ENCODE measurements at places on chromosomes 12 and 14. TPM values are rescaled to one million over a fixed set of nuclear protein-coding genes. Genes with fewer than 3 reads are reported as not detected.
A peak's percentile ranks its signal among the peaks of the same experiment; 100 is the strongest.

- DNase-seq: no peak
Measured at GRCh38 chr14:71472356-71473340, 459.6 kb upstream of the RGS6 start.

The MYH6 gene
- total RNA-seq: not detected

The RD3L gene
- not detected for total RNA-seq

- DNase-seq: no peak
Measured at GRCh38 chr14:90996967-90997366, 63.5 kb downstream of the RPS6KA5 start.

GRCh38 chr14:90263748-90264449 lies 7.5 kb downstream of the PSMC1 start:
- no peak for DNase-seq

The KRT86 gene
- 1.6 TPM for total RNA-seq

The PLBD1 gene
- total RNA-seq: not detected

The ZNF740 gene
- total RNA-seq: 3.0 TPM

DNA sequence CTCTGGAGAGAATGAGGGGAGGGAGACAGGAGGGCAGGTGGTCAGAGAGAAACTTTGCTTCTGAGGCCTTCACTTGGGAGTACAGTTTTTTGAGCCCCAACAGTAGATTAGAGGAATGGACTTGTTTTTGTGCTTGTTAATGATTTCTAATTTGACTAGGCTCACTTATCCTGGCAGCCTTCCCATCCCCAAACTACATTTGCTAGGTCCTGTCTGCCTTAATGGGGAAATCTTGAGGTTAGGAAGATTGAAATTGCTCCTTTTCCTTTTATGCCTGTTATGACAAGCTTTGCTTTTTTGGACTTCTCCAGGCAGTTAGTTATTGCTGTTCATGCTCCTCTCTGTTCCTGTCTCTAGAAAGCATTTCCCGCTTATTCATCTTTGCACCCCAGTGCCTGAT lies 37.7 kb downstream of the SYNE2 start:
- no peak for DNase-seq

The TSHR gene
- not detected for total RNA-seq

DNA sequence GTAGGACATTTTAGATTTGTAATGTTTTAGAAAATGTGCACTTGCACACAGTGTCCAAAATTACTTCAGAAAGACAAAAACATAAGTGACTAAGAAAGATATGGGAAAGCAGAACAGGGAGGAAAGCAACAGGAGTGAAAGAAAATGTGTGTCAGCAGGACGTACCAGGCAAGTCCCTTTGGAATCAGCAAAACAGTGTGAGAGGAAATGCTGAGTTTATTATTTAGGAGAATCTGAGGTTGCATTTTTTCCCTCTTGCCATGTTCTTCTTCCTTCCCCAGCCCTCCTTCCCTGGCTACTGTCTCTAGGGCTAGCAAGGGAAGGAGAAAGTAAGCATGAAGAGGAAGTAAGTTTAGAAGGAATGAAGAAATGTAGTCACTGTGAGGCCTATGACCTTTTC lies 67.7 kb upstream of the CD163 start:
- no peak for DNase-seq

- no peak for DNase-seq
Measured at GRCh38 chr12:13724136-13724535, 257.3 kb downstream of the GRIN2B start.

DNA sequence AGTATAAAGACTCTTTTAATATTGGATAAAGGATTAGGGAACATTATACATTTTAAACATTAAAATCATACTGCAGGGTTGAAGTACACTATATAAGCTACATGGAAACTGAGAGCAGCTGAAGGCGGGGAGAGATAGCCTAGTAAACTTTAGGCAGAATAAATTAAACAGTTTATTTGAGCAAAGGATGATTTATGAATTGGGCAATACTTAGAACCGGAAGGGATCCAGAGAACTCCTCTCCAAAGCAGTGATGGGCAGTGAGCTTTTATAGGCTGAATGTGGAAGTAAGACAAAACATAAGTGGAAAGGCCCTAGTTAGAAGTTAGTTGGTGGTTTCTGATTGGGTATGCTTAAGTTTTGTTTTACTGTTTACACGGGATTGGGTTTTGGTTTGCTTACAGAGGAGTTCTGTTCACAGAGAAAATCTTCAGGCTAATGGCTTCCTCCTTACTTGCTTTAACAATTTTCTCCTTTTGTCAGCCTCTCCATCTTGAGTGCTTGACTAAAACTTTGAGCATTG lies 18.9 kb downstream of the LEMD3 start:
- no peak for DNase-seq

The CRIP2 gene
- 195 TPM for total RNA-seq

- no peak for DNase-seq
Measured at GRCh38 chr14:103094406-103095209, at the start of gene EXOC3L4. Gene EXOC3L4 (plus strand): TSS chr14:103094725. CDS start chr14:103100220, 5,495 bp downstream.

GRCh38 chr12:94643606-94644005 lies 6.8 kb downstream of the TMCC3 start:
- DNase-seq: no peak

DNA sequence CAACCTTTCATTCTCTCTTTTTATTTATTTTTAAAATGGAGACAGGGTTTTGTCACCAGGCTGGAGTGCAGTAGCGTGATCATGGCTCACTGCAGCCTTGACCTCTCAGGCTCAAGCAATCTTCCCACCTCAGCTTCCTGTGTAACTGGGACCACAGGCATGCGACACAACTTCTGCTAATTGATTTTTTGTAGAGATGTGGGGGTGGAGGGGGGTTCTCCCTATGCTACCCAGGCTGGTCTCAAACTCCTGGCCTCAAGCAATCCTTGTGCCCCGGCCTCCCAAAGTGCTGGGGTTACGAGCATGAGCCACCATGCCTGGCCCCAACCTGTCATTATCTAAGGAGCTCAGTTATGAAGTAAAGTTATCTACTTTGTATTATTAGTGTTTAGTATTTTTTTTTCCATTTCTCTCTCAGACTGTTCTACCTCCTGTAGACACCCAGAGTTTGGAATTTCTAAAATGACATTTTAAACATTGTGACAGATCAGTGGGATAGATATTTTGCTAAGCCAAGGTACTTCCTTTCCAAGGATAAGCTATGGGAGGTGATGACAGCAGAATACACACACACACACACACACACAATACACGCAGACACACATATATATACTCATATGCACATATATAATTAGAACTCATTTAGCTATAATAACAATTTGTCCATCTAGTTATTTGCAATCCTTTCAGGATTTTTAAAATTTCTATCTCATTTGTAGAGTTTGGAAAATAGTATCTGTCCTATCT lies 2.1 kb upstream of the USP44 start:
- DNase-seq: no peak

DNA sequence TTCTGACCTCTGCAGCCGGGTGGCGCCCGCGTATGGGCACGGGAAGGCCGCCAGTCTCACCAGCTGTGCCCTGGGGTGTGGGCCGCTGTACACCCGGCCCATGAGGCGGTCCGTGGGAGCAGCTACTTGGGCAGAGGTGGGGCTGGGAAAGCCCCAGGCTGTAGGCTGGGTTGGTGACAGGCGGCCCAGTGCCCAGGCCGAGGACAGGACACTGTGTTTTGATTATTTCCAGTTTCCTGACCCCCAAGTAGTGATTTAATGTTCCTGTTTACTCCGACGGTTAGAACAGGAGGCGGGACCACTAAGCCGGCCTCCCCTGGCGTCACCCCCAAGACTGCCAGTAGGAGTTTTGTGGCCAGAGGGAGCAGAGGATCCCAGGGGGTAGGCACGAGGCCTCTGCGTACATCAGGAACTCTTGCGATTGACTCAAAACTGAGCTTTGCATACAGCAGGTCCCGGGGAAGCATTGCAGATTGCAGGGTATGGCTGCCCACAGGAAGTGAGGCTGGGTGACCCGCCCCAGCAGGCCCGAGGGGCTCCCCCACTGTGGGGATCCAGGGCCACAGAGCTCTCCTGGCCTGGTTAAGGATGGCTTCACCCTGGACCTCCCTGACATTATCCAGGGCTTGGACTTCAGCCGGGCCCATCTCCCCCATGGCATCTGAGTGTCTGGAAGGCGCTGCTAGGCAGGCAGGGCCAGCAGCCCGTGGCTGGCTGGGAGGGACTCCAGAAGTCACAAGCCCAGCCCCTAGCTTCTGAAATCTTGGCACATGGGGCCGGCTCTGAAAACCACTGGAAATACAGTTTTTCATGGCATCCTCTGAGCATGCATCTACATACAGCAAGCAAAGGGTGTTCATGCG lies 42.5 kb upstream of the DIO3 start:
- DNase-seq: no peak

The NT5DC3 gene
- total RNA-seq: 12.6 TPM

DNA sequence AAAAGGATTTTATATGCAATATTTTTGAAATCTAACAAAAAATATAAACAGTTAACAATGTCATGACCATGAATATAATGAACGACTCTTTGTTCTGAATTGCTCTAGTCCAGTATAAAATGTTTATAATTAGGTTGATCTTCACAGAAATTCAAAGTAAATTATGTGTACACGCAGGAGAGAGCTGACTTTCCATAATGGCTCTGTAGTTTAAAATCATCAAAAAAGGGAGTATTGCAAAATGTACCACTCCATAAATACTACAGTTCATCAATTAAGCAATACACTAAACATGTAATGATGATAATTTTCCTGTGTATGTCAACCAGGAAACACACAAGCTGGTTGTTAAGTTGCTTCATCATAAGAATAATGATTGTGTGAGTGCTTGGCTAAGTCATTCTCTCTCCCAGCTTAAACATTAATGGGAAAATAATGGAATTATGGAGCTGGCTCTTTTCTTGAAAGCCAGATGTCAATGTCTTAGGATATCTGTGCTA lies 189.5 kb upstream of the PLEKHG7 start:
- DNase-seq: no peak

DNA sequence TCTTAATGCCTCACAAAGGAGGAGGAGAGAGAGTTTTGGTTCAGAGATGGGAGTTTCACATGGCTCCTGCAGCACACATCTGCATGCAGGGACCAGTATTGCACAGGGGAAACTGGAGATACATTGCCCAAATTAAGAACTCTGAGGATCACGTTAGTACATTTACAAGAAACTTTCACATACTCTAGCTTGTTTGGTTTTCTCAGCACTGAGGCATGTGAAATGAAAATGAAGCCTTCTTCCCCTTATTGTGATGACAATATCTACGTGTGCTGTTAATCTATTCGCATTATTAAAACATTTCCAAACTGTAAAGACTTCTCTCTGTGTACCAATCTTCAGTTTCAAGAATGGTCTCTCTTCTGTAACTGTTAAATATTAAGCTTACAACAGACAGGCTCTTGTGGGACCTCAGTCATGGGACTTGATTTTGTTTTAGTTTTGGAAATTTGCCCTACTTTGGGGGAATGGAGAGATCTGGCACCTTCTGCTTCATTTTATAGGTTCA lies 124.7 kb downstream of the DAAM1 start:
- no peak for DNase-seq

The CIT gene
- 25.2 TPM for total RNA-seq

GRCh38 chr12:50355365-50355764 lies 41.0 kb downstream of the FAM186A start:
- DNase-seq: no peak

The PRIM1 gene
- 32.6 TPM for total RNA-seq

DNA sequence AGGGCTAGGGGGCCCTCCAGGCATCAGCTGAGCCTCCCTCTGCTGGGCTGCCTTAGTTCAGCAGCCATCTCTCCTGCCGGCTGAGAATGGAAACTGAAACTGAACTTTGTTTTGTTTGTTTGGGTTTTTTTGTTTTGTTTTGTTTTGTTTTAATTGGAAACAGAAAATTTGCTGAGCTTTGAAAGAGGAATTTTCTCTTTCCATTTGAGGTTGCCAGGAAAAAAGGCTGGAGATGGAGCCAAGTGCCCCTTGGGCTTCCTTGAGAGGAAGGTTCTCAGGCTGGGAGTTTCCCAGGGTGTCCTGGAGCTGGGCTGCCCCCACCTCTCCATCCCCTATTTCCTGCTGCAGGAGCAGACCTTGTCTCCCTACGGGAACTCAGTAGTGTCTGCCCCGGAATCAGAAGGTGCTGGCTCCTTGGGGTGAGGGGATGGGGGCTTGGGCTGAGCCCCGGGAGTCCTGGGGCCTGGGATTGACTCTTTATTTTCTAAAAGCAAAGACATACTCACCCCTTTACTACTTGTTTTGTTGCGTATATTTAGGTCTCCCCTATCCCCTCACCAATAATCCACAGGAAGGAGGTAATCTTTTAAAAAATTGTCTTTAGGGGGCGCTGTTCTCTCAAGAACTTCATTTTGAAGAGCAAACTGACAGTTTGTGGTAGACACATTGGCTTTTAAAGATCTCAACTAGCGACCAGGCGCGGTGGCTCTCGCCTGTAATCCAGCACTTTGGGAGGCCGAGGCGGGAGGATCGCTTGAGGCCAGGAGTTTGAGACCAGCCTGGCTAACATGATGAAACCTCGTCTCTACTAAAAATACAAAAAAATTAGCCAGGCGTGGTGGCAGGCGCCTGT lies 21.3 kb upstream of the OASL start:
- DNase-seq: peak; percentile 45

DNA sequence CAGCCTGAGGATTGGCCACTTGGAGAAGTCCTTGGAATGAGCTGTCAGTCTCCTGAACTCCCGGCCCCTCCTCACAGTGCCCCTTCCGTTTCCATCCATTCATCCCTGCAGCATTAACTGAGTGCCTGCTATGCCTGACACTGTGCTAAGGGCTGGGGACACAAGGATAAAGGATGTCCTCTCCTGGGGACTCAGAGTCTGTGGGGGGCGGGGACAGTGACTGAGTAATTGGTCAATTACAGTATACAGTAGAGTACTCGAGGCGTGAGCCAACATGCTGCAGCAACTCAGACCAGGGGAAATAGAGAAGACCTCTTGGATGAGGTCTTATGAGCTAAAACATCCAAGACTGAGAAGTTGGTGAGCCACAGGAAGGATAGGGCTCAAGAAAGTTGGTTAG lies 43.4 kb upstream of the PWP1 start:
- no peak for DNase-seq

DNA sequence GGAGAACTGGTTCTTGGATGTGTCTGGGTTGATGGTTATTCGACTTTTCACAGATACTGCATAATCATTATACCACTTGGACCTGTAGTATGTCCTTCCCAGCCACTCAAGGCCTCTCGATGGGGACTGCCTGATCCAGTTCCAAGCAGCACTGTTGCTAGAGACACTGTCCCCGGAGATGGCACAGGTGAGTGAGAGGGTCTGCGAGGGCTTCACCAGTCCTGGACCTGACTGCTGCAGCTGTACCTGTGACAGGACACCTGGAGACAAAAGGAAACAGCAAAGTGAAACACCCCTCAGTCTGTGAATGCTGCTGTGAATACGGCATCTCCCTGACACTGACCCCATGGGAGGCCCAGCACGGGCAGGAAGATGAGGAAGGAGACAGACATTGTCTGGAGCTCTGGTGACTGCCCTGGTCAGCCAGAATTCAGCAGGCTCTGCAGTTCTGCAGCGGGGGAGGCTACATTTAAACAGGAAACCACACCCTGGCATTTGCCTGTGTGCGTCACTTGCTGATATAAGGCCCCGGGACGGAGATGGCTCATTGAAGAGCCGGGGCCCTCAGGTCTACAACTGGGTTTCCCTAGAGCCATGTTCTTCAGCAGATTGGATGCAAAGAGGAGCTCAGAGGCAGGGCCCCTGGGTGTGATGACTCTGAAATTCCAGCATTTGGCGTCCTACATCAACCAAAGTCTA lies 413.6 kb downstream of the TMEM121 start:
- DNase-seq: no peak

- DNase-seq: no peak
Measured at GRCh38 chr12:115374480-115375185, 690.7 kb upstream of the TBX3 start.
